ENCODE measurements at places on chromosomes 12 and 14. TPM values are rescaled to one million over a fixed set of nuclear protein-coding genes. Genes with fewer than 3 reads are reported as not detected.

The PTCSC3 gene
- total RNA-seq, result not detected

GRCh38 chr14:100834794-100835547, 9.1 kb downstream of the MEG3 start:
- DNase-seq, result no peak
- no peak overlapping the region for H3K27ac ChIP-seq
- H3K4me1 ChIP-seq, result no peaks in the 10 kb centered on the region
- no peak overlapping the region for H3K4me3 ChIP-seq

The SLC10A1 gene
- not detected for total RNA-seq

DNA sequence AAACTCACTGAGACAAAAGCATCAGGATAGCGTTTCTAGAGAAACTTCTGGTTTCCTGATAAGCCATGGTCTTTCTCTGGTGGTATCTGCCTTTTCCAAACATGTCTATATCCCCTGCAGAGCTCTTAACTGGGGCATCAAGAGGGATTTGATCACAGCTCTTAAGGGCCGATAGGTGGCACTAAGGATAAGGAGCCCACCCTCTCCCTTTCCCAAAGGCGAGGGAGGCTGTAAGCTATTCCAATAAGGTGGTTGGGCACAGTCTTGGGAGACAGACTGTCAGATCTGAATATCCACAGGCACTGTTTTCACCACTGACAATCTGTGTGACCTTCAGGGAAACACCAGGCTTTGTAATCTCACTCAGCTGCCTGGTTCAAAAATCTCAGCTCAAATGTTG, 206.0 kb downstream of the ADGRD1 start:
- no peaks in the 10 kb centered on the region for H3K4me1 ChIP-seq
- H3K27me3 ChIP-seq, result no peaks in the 10 kb centered on the region
- peak; percentile 11 for DNase-seq
- H3K27ac ChIP-seq, result no peak overlapping the region

The MAP1LC3B2 gene
- total RNA-seq, result 3.4 TPM

GRCh38 chr14:38206689-38207376, 871 bp upstream of the SSTR1 start:
- H3K4me3 ChIP-seq, result no peak overlapping the region
- H3K27ac ChIP-seq, result no peak overlapping the region
- H3K36me3 ChIP-seq, result no peaks in the 10 kb centered on the region
- H3K27me3 ChIP-seq, result no peaks in the 10 kb centered on the region
- DNase-seq, result no peak

- H3K27me3 ChIP-seq, result no peaks in the 10 kb centered on the region
- H3K4me1 ChIP-seq, result peaks cover 12% of the 10 kb centered on the region
- DNase-seq, result no peak
- no peak overlapping the region for H3K4me3 ChIP-seq
- no peak overlapping the region for H3K27ac ChIP-seq
These were observed 120.7 kb upstream of the PCED1B start for GRCh38 chr12:46958599-46959290.

- no peak for DNase-seq
- peaks cover 5% of the 10 kb centered on the region for H3K4me1 ChIP-seq
- H3K27ac ChIP-seq, result no peak overlapping the region
- no peak overlapping the region for H3K4me3 ChIP-seq
- no peaks in the 10 kb centered on the region for H3K36me3 ChIP-seq
- no peaks in the 10 kb centered on the region for H3K27me3 ChIP-seq
These were observed 60.8 kb upstream of the EEA1 start for GRCh38 chr12:92989715-92990484.

DNA sequence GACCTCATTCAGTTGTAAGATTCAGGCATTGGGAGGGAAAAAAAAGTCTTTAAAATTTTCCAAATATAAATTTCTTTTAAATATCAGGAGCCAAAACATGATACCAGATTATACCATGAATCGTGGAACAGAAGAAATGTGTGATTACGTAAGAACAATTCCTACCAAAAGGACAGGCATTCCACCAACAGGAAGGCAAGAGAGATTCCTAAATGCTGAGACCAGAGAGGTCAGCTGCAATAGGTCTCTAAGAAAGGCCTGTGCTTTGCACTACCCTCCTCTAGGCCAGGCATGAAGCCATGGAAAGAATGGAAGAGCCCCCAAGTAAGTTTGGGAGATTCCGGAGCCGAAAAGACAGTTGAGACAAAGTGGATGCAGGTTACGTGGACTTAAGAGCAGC, 83.7 kb downstream of the PTGER2 start:
- DNase-seq, result no peak
- H3K36me3 ChIP-seq, result no peaks in the 10 kb centered on the region
- H3K4me3 ChIP-seq, result no peak overlapping the region
- peaks cover 8% of the 10 kb centered on the region for H3K4me1 ChIP-seq
- no peaks in the 10 kb centered on the region for H3K27me3 ChIP-seq
